ENCODE measurements at places on chromosomes 7 and 10.

DNA sequence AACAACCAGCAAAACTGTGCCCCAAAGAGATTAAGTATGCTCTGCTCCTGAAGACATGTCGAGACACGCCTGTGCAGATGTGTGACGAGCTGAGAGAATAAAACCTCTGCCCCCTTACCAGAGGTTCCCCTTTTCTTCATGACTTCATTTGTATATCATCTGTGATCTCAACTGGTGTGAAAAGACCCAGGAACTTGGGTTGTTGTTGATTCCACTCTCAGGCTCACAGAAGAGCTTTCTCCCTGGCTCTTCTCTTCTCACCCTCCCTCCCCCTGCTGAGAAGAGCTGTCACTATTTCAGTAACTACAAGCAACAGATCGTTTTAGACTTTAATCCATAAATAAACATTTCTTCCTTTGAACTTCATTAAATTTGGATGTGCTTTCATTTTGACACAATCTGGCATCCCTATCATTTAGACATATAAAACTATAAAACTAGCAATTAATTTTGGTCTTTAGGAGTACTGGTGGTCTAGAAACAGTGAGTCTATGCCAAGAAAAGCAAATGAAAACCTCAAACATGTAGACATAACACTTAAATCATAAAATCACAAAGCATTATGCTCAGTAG, 179.3 kb upstream of the FZD8 start:
- no peak for DNase-seq

GRCh38 chr7:158000160-158000559, 587.5 kb downstream of the PTPRN2 start:
- no peak for DNase-seq

- peak; percentile 13 for DNase-seq
Measured at GRCh38 chr7:100598425-100598824, 3.7 kb upstream of the PCOLCE start.

- no peak for DNase-seq
Measured at GRCh38 chr10:6756716-6757115, 176.6 kb upstream of the PRKCQ start.

DNA sequence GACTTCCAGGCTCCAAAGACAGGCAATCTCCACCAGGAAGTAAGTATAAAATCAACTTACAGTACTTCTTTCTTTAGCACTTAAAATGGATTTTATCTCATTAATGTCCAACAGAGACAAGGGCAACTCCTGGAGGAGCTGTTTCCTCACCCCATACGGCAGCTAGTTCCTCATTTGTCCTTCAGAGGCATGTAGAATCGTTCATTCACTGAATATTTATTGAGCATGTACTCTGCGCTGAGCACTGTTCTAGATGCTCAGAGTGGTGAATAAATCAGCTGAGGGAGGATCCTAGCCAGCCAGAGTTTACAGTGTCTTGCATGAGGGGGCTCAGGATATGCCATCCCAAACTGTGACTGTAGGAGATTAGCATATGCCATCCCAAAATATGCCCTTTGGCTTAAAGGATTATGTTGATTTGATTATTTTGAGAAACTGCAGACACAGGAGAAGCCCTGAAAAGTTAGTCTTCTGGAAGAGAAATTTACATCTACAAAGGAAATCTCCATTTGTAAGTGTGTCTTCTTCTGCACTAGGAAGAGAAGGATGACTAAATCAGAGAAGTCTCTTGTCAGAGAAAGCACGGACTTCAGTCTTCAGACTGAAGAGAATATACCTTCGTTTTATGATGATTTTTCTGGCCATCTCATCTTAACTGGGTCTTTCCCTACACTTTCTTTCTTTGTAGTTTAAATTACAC, 66.9 kb downstream of the BAMBI start:
- DNase-seq, result no peak

Measured in kidney tubule cell (primary cell).